Upper lobe of right lung (tissue), 1 donor: ENCODE measurements at places on chromosomes 5 and 9. TPM values are rescaled to one million over a fixed set of nuclear protein-coding genes. Genes with fewer than 3 reads are reported as not detected.

PDE4D gene
- 85.8 TPM for total RNA-seq

DNA sequence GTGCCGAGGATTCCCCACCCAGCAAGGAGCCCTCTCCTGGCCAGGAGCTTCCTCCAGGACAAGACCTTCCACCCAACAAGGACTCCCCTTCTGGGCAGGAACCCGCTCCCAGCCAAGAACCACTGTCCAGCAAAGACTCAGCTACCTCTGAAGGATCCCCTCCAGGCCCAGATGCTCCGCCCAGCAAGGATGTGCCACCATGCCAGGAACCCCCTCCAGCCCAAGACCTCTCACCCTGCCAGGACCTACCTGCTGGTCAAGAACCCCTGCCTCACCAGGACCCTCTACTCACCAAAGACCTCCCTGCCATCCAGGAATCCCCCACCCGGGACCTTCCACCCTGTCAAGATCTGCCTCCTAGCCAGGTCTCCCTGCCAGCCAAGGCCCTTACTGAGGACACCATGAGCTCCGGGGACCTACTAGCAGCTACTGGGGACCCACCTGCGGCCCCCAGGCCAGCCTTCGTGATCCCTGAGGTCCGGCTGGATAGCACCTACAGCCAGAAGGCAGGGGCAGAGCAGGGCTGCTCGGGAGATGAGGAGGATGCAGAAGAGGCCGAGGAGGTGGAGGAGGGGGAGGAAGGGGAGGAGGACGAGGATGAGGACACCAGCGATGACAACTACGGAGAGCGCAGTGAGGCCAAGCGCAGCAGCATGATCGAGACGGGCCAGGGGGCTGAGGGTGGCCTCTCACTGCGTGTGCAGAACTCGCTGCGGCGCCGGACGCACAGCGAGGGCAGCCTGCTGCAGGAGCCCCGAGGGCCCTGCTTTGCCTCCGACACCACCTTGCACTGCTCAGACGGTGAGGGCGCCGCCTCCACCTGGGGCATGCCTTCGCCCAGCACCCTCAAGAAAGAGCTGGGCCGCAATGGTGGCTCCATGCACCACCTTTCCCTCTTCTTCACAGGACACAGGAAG, 120.2 kb downstream of the RGS3 start:
- H3K4me1 ChIP-seq, result peaks cover 77% of the 10 kb centered on the region
- H3K4me3 ChIP-seq, result no peak overlapping the region
- peaks cover 36% of the 10 kb centered on the region for H3K36me3 ChIP-seq
- H3K27me3 ChIP-seq, result no peaks in the 10 kb centered on the region
- H3K27ac ChIP-seq, result no peak overlapping the region

GRCh38 chr9:128127568-128127989, at the start of gene PTGES2:
Gene PTGES2, minus strand, starts transcription at chr9:128127729. Its CDS starts 12 bp downstream, at chr9:128127717.
- H3K36me3 ChIP-seq, result peaks cover 15% of the 10 kb centered on the region
- peak within 1 kb of the TSS; percentile 98 for H3K27ac ChIP-seq
- H3K27me3 ChIP-seq, result no peaks in the 10 kb centered on the region
- H3K4me1 ChIP-seq, result peaks cover 23% of the 10 kb centered on the region
- peak within 1 kb of the TSS; percentile 88 for H3K4me3 ChIP-seq

- peaks cover 54% of the 10 kb centered on the region for H3K4me1 ChIP-seq
- H3K27me3 ChIP-seq, result no peaks in the 10 kb centered on the region
- H3K27ac ChIP-seq, result peak overlapping the region; percentile 55
- peaks cover 63% of the 10 kb centered on the region for H3K36me3 ChIP-seq
- peak; percentile 46 for DNase-seq
Observed at GRCh38 chr9:114370251-114370967, 17.4 kb downstream of the AKNA start.

GRCh38 chr5:177025101-177025601, 2.7 kb downstream of the ZNF346 start:
- peaks cover 6% of the 10 kb centered on the region for H3K4me1 ChIP-seq
- H3K4me3 ChIP-seq, result no peak overlapping the region
- H3K27me3 ChIP-seq, result no peaks in the 10 kb centered on the region
- no peaks in the 10 kb centered on the region for H3K36me3 ChIP-seq

GRCh38 chr9:3074247-3074646, 230.4 kb upstream of the PUM3 start:
- no peak for DNase-seq
- no peaks in the 10 kb centered on the region for H3K27me3 ChIP-seq
- H3K4me3 ChIP-seq, result no peak overlapping the region
- H3K36me3 ChIP-seq, result no peaks in the 10 kb centered on the region
- no peaks in the 10 kb centered on the region for H3K4me1 ChIP-seq

GRCh38 chr9:17719053-17719452, 140.2 kb downstream of the SH3GL2 start:
- H3K27me3 ChIP-seq, result no peaks in the 10 kb centered on the region
- no peak overlapping the region for H3K4me3 ChIP-seq
- H3K36me3 ChIP-seq, result no peaks in the 10 kb centered on the region

DNA sequence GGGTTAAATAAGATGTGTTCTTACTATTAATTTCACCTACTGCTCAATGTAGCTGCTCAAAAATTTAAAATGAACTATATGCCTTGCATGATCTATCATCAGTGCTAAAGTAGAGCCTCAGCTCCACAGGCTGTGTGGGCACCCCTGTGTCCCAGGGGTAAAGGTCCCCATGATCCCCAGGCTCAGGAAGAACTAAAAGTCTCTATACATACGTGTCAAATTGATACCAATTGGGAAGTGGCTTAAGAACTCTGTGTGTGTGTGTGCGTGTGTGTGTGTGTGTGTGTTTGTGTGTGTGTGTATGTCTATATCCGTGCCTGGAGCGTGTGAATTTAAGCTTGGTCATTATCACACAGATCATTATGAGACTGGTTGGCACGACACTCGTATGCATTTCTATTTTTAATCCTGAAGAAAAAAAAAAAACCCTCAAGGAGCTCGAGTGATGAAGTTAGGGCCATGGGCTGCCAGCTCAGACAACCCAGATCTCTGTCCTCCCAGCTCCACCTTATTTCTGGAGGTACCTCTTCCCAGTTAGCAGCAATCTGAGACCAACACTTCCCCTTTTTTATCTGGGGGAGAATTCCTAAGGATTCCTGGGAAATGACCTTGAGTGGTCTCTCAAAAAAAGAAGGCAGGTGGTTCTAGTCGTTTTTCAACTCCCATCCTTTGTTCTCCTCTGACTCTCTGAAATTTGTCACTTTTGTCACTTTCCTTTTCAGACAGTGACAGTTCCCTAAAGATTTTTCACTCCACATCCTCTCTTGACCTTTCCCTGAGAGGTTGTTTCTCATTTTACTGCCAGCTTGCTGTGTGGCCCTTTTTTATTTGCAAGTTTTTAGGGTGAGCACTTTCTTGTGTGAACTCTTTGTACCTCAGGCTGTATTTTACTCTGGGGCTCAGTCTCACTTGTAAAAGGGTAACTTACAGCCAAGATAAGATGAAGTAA, 45.7 kb upstream of the CTXN3 start:
- no peak overlapping the region for H3K27ac ChIP-seq
- DNase-seq, result no peak
- no peaks in the 10 kb centered on the region for H3K27me3 ChIP-seq
- no peaks in the 10 kb centered on the region for H3K4me1 ChIP-seq
- H3K4me3 ChIP-seq, result no peak overlapping the region

DNA sequence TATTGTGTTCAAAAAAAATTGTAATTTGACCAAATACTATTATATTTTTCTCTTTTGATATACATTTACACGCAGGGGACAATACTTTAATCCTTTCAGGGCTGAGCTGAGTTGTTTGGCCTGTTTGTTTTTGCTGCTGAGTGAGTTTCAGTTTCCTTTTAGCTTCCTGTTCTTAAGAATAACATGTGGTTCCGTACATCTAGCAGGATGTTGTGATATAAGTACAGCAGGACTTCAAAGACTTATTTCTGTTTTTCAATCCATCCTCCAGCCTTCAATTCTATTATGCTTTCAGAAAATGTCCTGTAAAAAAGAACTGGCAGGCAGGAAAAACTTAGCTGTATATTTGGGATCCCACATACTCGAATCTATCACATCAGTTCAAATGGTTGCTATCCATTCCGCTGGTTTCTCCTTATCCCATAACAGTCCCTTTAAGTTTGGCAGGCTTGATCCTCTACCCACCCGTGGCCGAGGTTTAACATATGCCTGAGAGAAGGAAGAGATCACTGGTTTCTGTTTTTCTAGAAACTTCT, 1037.3 kb upstream of the ACO1 start:
- H3K27ac ChIP-seq, result peak overlapping the region; percentile 59
- DNase-seq, result no peak
- H3K27me3 ChIP-seq, result no peaks in the 10 kb centered on the region
- no peaks in the 10 kb centered on the region for H3K36me3 ChIP-seq

GRCh38 chr9:9612270-9612669, 1000.5 kb downstream of the PTPRD start:
- H3K36me3 ChIP-seq, result no peaks in the 10 kb centered on the region
- no peaks in the 10 kb centered on the region for H3K4me1 ChIP-seq
- no peak for DNase-seq
- H3K27me3 ChIP-seq, result no peaks in the 10 kb centered on the region
- no peak overlapping the region for H3K27ac ChIP-seq
- H3K4me3 ChIP-seq, result no peak overlapping the region

- peak; percentile 77 for DNase-seq
- H3K27ac ChIP-seq, result no peak overlapping the region
- no peak overlapping the region for H3K4me3 ChIP-seq
- no peaks in the 10 kb centered on the region for H3K27me3 ChIP-seq
- H3K4me1 ChIP-seq, result no peaks in the 10 kb centered on the region
Observed at GRCh38 chr9:36416890-36417289, 16.8 kb upstream of the RNF38 start.

- no peaks in the 10 kb centered on the region for H3K27me3 ChIP-seq
- H3K27ac ChIP-seq, result no peak overlapping the region
- no peak overlapping the region for H3K4me3 ChIP-seq
- DNase-seq, result no peak
- no peaks in the 10 kb centered on the region for H3K4me1 ChIP-seq
- no peaks in the 10 kb centered on the region for H3K36me3 ChIP-seq
Observed at GRCh38 chr5:25713259-25713658, 1068.5 kb upstream of the CDH10 start.

- H3K4me1 ChIP-seq, result no peaks in the 10 kb centered on the region
- H3K27ac ChIP-seq, result no peak overlapping the region
- no peaks in the 10 kb centered on the region for H3K36me3 ChIP-seq
- peaks cover 6% of the 10 kb centered on the region for H3K27me3 ChIP-seq
Observed at GRCh38 chr5:137176126-137176525, 323.0 kb downstream of the SPOCK1 start.

DNA sequence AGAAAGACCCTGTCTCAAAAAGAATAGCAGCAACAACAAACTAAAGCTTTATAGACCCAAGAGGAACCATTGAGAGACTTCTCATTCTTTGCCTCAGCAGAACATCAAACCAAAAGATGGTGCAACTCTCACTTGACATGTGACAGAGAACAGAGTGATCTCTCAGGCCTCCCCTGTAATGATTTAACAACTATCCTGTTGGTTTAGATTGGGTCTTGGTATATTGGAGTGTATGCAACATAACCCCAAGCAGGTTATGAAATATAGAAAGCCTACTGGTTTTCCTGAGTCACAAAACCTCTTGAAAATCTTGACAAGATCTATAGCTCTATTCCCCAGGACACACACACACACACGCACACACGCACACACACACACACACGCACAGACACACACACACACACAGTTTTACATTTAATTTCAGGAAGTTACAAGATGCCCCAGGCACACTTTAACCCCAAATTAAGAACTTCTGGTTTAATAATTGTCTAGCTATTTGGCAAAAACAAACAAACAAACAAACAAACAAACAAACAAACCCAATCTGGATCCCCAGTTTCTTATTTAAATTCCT, 6.5 kb upstream of the FGF1 start:
- no peak for DNase-seq
- no peaks in the 10 kb centered on the region for H3K27me3 ChIP-seq
- H3K36me3 ChIP-seq, result no peaks in the 10 kb centered on the region
- peaks cover 8% of the 10 kb centered on the region for H3K4me1 ChIP-seq
- H3K27ac ChIP-seq, result no peak overlapping the region

GRCh38 chr5:135876146-135876545, 19.5 kb downstream of the IL9 start:
- H3K4me1 ChIP-seq, result no peaks in the 10 kb centered on the region
- no peaks in the 10 kb centered on the region for H3K36me3 ChIP-seq
- H3K27ac ChIP-seq, result no peak overlapping the region
- H3K27me3 ChIP-seq, result peaks cover 7% of the 10 kb centered on the region
- no peak overlapping the region for H3K4me3 ChIP-seq

DNA sequence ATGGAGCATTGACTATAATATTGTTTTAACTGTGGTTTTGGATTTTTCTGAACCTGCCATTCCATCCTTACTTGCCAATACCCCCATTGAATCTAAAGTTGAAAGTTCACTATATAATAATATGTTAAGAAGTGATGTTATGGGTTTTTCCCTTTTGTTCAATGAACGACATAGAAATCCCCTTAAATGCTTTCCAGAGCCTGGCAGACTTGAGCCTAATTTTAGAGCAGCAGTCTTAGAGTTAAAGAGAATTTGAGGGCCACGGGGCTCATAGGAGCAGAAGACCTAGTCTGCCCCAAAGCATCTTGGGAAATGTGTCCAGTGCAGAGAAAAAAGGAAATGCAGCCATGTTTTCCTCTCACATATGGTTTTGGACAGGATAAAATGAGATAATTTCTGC, 146.1 kb upstream of the SLC44A1 start:
- DNase-seq, result no peak
- H3K27ac ChIP-seq, result no peak overlapping the region
- no peaks in the 10 kb centered on the region for H3K27me3 ChIP-seq
- H3K4me3 ChIP-seq, result no peak overlapping the region
